Nucleus accumbens (tissue), 56 donors: ENCODE measurements at places on chromosomes 1 and 21.

DNA sequence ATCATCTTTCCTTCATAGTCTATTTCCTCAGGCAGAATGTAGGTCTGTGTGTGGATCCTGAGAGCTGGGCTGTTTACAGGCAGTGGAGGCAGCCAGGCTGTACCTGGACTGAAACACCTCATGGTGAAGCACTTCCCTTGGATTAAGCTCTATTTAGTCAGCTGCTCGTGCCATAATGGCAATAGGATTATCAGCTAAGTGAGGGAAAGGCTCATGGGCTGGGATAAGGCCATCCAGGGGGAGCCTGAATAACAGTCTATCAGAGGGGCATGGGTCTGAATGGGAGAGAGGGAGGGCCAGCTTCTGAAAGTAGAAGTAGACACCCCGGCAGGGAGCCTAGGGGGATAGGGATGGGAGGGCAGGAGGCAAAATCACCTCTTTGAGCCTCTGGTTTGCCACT is 8.3 kb downstream of the RNASEL start:
- no peak for DNase-seq

- DNase-seq = no peak
Measured at GRCh38 chr1:90074970-90075391, 80.1 kb downstream of the ZNF326 start.

DNA sequence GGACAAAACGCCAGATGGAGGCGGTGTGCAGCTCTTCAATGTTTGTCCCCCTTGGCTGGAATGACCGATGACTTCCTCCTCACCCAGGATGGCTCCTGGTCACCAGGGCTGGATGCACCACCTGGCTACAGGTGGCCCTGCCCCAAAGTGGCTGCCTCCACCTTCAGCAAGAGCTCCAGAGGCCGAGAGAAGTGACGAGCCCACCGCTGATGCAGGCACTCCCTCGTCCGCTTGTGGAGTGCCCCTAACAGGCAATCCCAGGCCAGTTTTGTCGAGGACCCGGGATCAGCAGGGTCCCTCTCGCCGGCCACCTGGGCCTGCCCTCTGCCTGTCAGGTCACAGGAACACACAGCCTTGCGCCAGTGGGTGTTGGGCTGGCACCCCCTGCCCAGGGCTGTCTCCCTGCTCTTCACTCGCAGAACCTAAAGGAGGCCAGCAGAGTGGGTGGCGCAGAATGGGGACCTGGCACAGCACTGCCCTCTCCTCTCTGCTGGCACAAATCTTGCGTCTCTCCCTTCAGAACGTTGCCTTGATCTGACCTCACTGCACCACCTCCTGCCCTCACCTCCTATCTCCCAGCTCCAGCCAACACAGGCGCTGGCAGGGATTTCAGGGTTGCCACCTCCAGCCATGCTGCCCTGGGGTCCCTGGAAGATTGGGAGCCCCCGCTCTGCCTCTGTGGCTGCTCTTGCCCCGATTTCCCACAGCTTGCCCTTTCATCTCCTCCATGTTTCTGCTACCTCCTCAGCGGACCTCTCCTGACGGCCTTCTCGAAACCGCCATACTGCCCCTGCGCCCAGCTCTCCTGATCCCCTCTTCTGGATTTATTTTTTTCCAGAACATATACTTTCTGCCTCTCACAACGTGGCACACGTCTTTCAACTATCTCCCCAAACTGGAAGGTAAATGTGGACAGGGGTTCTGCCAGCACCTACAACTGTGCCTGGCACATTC is 38.6 kb downstream of the SLC45A1 start:
- no peak for DNase-seq

GRCh38 chr1:72869873-72870272 is 587.5 kb upstream of the NEGR1 start:
- no peak for DNase-seq
